ENCODE measurements at places on chromosomes 16 and 17. TPM values are rescaled to one million over a fixed set of nuclear protein-coding genes. Genes with fewer than 3 reads are reported as not detected.

Gene ASGR2
- not detected for total RNA-seq

Gene KCNG4
- not detected for total RNA-seq

Gene SAMD14
- 2.1 TPM for total RNA-seq

Gene NPIPA3
- total RNA-seq = 0.77 TPM

Gene TEKT5
- total RNA-seq = 0.26 TPM

Gene RAI1
- total RNA-seq = 4.1 TPM

Gene ODAD4
- total RNA-seq = 1.3 TPM

Gene COX11
- total RNA-seq = 62.3 TPM
